ENCODE measurements at places on chromosomes 6 and 20.

DNA sequence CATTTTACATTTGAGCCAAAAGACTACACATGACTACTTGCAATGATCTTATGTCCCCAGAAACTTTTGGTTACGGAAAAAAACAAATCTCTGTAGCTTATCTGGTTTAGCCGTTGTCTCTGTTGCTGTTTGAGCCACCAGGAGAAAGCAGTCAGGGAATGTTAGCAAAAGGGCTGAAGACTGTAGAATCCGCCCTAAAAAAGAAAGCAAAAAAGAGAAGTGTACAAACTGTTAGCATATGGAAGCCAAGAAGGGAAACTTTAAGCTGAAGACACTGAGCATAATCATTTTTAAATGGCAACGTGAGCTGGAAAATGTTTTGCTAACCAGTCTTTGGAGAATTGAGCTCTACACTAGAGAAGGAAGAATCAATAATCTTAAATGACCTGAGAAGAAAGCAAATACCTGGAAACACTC lies 69.9 kb upstream of the MYLIP start:
- DNase-seq = no peak

DNA sequence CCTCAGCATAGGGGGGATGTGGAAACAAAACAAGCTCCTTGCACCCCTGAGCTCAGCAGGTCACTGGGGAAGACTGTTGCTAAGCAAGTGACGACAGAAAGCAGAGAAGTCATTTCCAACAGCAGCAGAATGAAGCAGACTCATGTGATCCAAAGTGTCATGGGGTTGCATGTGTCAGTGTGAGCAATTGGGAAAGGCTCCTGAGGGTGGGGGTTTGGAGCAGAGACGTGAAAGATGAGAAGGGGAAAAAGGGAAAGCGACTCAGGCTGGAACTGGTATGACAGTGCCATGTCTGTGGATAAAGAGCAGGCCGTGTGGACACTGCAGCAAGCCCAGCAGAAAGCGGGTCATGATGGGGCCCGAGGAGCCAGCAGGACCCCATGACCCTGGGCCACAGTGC lies 363.9 kb downstream of the PREX1 start:
- DNase-seq = no peak

GRCh38 chr6:101626269-101626668 lies 232.8 kb downstream of the GRIK2 start:
- DNase-seq = no peak

GRCh38 chr6:161745594-161746141 lies 471.8 kb upstream of the AGPAT4 start:
- no peak for DNase-seq

DNA sequence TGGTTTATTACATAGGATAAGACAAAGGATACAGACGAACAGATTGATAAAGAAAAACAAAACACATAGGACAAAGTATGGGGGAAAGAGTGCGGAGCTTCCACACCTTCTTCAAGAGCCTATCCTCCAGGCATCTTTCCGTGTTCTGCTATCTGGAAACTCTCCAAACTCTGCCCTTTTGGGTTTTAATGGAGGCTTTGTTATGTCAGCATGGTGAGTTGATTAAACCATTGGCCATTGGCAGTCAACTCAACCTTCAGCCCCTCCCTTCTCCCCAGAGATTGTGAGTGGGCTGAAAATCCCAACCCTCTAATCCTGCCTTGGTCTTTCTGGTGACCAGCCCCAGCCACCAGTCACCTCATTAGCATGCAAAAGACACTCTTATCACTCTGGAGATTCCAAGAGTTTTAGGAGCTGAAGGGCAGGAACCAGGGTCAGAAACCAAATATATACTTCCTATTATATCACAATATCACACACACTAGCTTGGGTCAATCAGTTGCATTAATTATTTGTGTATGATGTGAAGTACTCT lies 23.8 kb downstream of the HLA-DOB start:
- DNase-seq = no peak

DNA sequence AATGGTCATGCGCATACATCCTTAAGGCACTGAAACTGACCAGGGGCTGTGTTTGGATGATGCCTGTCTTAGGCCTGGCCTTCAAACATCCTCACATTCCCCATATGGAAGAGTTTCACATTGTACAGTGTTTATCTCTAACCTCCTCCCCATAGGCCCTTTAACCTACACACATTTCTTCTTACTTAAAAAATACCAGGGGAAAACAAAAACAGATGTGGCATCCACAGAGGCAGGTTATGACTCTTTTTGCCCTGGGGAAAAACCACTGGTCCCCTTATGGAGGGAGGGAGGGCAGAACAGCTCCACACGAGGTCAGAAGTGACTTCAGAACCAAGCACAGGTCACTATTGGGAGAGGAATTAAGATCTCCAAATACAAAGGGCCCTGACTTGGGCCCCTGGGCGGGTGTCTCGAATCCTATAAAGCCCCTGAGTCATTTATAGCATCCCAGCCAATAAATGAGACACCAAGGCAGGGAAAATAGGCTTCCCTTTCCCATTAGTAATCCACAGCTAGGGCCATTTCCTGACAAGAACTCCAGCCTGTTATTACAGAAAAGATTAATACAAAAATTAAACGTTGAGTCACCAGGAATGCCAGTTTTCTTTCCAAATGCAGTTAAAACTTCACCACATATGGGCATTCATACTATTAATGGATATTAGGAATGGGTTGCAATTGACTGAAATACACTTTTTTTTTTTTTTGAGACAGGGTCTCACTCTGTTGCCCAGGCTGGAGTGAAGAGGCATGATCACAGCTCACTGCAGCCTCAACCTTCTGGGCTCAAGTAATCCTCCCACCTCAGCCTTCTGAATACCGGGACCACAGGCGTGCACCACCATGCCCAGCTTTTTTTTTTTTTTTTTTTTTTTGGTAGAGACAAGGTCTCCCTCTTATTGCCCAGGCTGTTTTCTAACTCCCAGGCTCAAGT lies 107.2 kb downstream of the ATP9A start:
- DNase-seq = no peak

DNA sequence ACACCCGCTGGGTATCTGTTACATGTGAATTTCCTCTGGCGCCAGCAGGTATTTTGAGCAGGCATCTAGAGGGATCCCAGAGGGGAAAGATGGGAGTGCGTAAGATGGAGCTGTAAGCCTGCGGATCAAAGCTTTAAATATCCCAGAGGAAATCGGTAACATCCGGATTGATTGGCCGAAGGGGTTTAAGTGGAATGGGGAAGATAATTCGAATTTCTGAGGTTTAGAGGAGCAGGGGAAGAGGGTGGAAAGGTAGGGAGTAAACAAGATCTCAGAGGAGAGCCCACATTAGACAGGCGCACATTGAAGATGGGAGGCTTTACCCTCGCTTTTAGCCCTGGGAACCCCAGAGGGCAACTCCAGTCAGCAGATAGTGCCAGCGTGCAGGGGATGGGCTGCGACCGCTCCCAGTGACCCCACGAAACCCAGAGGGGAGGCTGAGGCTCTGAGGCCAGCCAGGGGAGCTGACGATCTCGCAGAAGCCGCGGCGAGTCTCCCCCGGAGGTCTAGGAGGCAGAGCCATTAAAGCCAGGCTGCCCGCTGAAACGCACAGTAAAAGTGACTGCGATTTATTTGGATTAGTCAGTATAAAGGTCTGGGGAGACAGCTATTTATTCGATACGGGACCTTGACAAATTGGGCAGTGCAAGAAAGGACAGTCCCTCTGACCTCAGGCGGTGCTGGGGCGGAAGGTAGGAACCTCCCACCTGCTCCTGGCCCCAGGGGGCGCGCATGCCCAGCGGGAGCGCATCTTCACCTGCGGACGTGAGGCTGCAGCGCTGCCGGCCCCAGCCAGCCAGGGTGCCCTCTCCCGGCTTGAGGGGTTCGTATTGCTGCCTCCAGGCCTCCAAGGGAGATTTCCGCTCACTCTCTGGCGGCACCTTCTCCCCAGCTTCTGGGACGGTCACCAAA lies 34.3 kb upstream of the TCF21 start:
- no peak for DNase-seq

GRCh38 chr20:1868856-1869255 lies 26.4 kb upstream of the SIRPA start:
- no peak for DNase-seq

DNA sequence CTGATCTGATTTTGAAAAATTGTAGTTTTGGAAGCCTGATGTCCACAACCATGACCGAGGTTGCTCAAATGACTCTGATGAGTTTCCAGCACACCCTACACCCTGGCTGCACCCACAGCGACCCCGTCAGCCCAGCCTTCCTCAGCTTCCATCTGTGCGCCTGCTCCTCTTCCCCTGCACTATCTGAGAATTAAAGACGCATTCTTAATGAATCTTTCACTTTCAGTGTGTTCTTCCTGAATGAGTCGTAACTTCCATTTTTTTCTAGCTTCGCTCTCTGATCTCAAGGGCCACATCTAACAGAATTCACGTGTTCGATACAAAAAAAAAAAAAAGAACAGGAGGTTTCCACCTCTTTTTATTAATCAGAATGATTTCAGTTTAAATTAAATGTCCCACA lies 21.3 kb upstream of the RREB1 start:
- no peak for DNase-seq

DNA sequence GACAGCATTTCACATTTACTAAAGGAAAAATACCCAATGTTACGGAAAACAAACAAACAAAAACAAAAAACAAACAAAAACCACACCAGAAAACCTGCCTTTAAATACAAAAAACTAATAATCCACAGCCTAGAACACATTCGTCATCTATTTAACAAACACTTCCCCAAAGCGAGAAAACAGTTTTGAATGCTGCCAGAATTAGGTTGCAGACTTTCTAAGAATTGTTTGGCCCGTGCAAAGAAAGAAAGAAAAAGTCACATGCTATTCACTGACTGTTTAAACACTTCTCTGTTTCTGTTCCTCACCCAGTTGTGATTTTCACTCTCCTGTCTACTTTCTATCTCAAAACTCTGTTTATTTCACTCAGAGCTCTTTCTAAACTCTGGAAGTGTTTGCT lies 52.5 kb downstream of the BCAS1 start:
- DNase-seq = no peak

- DNase-seq = no peak
Measured at GRCh38 chr6:146870760-146871159, 272.0 kb downstream of the ADGB start.

- no peak for DNase-seq
Measured at GRCh38 chr20:63268256-63268655, 4.4 kb upstream of the ARFGAP1 start.

DNA sequence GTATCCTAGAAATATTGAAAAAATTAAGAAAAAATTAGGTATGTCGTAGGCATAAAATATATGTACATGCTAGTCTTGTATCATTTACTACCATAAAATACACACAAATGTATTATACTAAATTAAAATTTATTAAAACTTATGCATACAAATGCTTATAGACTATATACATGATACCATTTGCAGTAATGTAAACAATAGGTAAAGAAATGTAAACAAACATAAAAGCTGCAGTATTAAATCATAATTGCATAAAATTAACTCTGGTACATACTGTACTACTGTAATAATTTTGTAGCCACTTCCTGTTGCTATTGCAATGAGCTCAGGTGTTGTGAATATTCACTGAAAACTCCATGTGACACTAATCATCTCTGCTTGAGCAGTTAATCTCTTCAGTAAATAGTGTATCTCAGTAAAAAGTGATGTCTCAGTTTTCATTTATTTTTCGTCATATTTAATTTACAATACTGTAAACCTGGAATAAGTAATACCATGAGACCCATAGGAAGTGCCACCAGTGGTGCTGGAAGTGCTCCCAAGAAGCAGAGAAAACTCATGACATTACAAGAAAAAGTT lies 29.3 kb downstream of the RALGAPB start:
- no peak for DNase-seq

GRCh38 chr20:12023194-12023795 lies 105.6 kb downstream of the BTBD3 start:
- DNase-seq = no peak

GRCh38 chr6:63352069-63352543 lies 32.3 kb upstream of the LGSN start:
- DNase-seq = no peak

DNA sequence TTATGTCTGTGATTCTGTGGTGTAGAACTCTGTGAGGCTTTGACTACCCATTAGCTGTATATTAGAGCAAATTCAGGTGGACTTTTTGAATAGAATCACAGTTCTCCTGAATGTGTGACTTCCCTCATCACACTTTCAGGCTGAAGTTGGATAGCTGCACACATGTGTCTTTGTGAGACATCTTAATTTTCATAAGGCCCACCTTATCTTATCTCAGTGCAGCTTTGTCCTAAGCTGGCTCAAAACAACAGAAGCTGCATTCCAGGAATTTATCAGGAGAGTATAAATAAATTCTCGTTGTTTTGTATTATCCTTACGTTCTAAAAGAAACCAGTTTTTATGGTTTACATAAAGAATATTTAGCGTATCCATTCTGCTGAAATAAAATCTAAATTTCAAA lies 26.2 kb upstream of the SLC35D3 start:
- no peak for DNase-seq

- no peak for DNase-seq
Measured at GRCh38 chr6:141024526-141024925, 1108.2 kb upstream of the GJE1 start.

- no peak for DNase-seq
Measured at GRCh38 chr6:104597541-104598050, 262.1 kb downstream of the HACE1 start.
